ELR (cell line): ENCODE measurements at places on chromosomes 13 and 19.

DNA sequence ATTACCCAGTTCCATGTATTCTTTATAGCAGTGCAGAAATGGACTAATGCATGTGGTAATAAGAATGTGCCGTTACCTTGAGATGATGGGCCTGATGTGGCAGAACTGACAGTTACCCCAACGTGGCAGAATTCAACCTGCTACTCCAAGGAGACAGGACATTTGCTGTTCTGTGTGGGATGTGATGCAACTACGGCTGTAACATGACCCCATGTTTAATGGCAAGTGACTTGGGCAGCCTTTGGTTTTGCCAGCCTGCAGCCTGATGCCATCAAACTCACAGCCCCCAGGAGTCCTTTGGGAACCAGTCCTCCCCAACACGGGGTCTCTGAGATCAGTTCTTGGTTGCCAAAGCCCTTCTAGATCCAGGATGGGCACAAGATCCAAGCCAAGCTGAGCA lies 107.3 kb downstream of the ZNF557 start:
- DNase-seq: no peak

DNA sequence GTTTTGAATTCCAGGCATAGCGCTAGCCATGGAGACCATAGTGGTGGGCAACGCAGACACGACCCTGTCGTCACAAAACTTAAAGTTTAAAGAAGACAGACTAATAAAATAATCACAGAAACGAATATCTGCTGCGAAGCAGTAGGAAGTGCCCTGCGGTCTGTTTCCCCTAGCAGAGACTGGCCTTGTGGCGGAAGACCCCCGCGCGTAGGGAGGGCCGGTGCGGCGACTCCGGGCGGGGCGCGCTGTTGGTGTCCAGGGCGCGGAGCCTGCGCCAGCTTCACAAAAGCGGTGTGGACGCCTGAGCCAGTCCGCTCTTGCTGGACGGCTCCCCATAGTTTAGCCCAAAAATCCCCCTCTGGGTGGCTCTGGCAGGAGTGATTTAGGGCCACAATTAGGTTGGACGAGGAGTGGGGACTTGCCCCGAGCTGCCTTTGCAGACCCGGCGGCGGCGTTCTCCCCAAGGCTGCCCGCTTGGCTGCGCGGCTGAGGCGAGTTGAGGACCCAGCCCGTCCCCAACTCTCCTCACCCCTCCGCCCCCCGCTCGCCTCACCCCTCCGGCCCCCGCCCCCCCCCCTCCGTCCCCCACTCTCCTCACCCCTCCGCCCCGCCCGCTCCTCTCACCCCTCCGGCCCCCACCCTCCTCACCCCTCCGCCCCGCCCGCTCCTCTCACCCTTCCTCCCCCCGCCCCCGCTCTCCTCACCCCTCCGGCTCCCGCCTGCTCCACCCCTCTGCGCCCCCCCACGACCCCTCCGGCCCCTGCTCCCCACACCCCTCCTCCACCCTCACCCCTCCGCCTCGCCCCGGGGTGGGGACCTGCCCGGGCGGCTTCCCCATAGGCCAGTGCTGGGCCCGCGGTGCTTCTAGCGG lies 14.2 kb upstream of the LATS2 start:
- no peak for DNase-seq

DNA sequence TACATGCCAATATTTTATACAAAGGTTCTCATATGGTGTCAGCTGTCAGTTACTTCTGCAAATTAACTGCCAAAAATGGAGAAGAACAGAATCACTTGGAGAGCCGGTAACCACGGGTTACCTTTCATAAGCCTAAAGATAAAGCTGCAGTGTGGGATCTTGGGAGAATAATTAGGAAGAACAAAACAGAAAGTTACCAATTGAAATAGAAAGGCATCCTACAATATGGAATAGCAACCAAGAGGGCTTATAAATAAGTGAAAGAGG lies 74.2 kb downstream of the TSHZ3 start:
- no peak for DNase-seq

DNA sequence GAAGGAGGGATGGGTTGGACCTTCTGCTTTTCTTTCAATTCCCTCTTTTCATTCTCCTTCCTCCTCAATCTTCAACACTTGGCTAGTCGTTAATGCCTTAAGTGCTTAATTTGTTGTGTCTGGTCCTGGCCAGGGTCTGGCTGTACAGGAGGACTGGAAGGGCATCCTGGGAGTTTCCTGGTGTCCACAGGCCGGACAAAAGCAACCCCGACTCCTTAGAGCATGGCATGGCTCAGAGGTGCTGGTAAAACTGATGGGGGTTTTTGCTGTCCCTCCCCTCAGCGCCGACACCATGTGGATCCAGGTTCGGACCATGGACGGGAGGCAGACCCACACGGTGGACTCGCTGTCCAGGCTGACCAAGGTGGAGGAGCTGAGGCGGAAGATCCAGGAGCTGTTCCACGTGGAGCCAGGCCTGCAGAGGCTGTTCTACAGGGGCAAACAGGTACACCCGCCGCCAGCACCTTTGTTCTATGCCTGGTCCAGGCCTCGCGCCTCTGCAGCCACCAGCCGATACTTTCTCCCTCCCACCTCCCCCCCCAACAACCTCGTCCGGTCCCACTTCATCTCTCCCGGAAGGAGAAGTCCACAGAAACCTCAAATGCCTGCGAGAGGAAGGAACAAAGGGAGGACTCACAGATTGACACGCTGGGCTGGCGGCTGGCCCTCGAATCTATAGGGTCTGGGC lies 1.4 kb downstream of the UHRF1 start:
- peak; percentile 85 for DNase-seq

DNA sequence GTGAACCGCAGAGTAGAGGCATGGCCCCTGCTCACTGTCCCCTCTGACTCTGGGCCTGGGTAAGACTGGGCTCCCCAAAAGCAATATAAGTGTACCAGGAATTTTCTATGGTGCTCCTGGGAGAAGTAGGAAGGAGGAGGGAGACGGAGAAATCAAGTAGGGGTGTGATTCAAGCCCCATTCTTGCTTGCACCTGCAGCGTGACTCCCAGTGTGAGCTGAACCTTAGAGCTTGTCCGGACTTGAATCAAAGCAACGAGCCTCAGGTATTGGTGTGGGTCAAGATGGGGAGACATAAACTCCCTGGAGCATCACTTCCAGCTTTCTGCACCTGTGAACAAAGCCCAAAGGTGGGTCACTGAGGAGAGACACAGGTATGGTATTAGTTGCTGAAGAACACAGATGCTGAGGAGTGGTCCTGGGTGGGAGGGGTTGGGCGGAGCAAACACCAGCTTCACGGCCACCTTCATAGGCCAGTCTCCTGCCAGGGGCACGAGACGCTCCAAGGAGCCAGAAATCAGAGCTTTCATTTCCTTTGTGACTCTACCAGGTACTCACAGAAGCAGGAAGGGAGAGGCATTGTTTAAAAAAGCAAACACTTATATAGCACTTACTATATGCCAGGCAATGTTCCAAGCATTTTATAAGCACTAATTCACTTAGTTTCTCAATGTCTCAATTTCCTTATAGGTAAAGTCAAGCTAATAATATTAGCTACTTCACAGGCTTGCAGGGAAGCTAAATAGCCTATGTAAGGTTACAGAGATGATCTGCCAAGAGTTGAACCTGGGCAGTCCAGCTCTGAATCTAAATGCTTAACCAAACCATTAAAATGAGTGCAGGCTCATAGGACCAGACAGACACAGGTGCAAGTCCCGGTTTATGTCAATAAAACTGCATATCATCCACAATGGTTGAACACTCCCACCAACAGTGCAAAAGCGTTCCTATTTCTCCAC lies 775.3 kb downstream of the UQCRFS1 start:
- no peak for DNase-seq

- peak; percentile 97 for DNase-seq
These were observed at the start of gene DNAJC3 for GRCh38 chr13:95676762-95677563. Gene DNAJC3, plus strand, starts transcription at chr13:95677139. Its CDS starts 117 bp downstream, at chr13:95677256.

- no peak for DNase-seq
These were observed 2.4 kb downstream of the CRLF1 start for GRCh38 chr19:18603958-18604819.

- DNase-seq: no peak
These were observed 3.0 kb downstream of the GAS6 start for GRCh38 chr13:113860665-113861432.

DNA sequence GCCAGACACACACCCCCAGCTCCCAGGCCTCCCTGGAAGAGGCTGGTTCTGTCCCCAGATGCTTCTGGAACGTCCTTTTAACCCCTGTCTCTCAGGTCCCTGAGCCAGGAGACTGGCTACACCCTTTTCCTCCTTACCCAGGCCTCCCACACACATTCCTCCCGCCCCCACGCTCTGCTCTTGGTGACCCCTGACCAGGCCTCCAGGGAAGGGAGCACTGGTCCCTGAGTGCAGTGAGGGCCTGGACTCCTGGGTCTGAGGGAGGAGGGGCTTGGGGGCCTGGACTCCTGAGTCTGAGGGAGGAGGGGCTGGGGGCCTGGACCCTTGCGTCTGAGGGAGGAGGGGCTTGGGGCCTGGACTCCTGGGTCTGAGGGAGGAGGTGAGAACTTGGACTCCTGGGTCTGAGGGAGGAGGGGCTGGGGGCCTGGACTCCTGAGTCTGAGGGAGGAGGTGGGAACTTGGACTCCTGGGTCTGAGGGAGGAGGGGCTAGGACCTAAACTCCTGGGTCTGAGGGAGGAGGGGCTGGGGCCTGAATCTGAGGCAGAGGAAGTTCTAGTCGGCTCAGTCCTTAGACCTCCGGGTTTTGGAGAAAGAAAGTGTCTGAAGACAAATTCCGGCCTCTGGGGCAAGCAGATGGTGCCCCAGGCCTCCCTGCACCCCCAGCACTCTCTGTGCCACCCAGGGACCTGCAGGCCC lies 527 bp downstream of the KLK6 start:
- no peak for DNase-seq

GRCh38 chr19:40571005-40571318 lies 5.7 kb upstream of the SHKBP1 start:
- DNase-seq: no peak

DNA sequence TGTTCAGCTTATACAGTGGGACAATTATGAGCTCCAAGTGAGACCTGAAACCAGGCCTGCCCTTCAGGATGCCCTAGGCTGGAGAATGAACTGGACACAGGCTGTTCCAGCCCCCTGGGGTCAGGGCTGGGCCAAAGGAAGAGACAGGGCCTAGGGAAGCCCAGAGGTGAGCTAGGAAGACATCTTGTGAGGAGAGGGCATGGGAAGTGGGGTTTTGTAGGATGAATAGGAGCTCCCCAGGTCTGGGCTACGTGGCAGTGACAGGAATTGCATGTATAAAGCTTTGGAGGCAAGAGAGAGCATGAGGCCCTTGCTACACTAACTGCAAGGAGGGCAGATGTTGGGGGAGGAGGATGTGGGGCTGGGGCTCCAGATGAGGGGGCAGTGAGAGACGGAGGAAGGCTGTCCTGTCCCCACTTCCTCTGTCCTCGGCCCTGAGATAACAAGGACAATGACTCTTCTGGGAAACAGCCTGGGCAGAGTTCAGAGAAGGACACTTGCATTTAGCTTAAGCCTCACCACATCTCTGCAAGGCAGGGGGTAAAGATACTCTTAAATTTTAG lies 1.5 kb upstream of the TBXA2R start:
- DNase-seq: no peak

GRCh38 chr13:72150502-72150901 lies 283.5 kb upstream of the DACH1 start:
- no peak for DNase-seq

DNA sequence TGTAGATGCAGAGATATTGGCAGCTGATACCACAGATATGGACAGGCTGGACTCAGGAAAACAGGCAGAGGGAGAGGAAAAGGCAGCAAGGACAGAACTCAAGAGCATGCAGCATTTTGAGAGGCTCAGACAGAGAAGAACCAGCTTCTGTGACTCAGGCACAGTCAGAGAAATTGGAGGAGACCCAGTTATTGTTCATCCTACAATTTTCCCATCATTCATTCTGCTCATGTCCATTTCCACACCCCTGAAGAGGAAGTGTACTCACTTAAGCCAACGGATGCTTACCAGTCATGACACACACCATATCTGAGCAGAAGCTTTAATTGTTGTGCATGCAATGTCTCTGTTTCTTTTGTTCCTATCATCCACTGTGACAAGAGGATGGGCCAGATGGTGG lies 359.8 kb upstream of the HTR2A start:
- DNase-seq: peak; percentile 93

DNA sequence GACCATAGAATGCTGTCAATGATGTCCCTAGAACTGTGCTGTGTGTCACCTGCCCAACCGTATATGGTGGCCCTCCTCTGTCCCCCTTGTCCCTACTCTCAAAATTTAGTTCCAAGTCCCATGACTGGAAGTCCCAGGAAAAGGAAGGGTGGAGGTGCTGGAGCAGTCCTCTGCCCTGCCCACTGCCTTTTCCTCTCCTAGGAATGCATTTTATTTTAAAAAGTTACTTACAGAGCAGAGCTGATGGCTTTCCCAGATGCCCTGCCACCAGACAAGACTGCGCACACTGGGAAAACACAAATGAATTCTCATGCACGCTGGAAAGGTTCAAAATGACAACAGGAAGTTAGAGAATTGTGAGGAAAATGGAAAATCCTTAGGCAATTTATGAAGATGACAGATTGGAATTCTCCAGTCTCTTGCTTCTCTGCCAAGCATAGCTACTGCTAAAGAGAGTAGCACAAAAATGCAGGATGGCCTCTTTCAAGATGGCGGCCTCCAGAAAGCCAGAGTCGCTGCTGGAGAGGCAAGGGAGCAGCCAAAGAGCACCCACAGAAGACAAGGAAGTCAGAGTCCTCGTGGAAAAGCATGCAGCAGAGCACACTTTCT lies 117.1 kb upstream of the TSC22D1 start:
- no peak for DNase-seq

DNA sequence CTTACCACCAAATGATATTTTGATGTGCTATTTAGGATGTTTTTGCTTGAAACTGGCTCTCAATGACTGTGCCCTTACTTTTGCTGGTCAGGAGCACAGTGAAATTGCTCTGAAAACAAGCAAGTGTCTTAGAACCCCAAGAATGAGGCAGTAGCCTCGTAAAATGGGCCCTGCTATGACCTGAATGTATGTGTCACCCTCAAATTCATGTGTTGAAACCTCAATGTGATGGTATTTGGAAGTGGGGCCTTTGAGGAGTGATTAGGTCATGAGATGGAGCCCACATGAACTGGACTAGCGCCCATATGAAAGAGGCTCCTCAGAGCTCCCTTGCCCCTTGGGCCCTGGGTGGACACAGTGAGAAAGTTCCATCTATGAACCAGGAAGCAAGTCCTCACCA lies 155.2 kb downstream of the ZIC5 start:
- peak; percentile 17 for DNase-seq

DNA sequence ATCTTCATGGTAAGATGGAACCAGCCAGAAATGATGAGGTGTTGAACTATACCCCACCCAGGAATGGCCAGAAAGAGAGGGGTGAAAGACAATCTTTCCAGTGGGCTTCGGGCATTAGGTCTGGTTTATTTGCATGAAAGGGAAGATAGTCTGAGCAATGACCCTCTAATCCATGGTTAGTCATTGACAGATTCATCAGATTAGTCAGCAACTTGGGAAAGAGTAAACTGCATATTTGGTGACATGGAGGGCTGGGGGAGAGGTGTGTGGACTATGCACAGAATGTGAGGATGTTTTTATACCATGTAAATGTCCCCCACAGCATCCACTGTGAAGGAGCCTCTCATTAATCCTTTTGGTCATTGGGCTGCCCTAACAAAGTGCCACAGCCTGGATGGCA lies 30.1 kb upstream of the USP12 start:
- peak; percentile 73 for DNase-seq
